Stimulated activated CD4-positive, alpha-beta T cell treated with anti-CD3 and anti-CD28 coated beads, Interleukin-1b, Interleukin-23, amount 100 ng/mL, for 24 hours (primary cell): ENCODE measurements at places on chromosomes 3 and 15.

GRCh38 chr3:134929976-134930375 is 134.9 kb downstream of the EPHB1 start:
- no peak for DNase-seq

DNA sequence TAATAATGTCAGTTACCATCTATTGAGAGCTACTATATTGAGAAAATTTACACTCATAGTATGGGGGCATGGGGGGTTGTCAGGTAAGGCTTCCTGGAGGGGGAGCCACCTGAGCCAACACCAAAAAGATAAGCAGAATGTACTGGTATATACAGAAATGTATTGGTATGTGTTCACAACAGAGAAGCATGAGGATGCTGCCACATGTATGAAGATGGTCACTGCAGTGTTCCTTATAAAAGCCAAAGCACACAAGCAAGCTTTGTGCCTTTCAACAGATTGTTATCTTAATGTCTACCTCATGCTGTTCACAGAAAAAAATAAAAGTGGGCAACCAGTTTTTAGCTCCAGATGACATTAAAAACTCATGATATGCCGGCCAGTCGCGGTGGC is 149.0 kb downstream of the MAGI1 start:
- no peak for DNase-seq

- DNase-seq: no peak
Measured at GRCh38 chr15:62740141-62741004, 302.2 kb upstream of the TPM1 start.

- no peak for DNase-seq
Measured at GRCh38 chr15:75620841-75621391, 4.6 kb downstream of the SNUPN start.

GRCh38 chr3:40190056-40190455 is 119.5 kb upstream of the EIF1B start:
- no peak for DNase-seq

DNA sequence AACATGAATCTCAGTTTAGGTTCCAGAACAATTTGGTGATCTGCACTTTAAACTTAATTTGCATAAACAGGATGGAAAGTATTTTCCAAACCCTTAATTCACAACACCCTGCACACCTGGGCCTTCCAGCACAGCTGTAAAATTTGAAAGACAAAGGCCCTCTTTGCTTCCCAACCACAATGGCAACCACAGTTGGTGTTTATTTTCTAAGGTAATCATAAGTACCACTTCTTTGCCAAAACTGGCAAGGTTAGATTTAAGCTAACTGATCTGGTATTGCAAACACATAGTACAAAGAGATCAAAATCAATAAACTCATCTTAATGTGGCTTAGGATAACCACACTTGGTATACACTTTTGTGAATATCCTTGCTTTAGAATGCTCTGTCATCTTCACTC is 4.1 kb downstream of the LRIG1 start:
- no peak for DNase-seq
